BJ (cell line): ENCODE measurements at places on chromosomes 7 and 10.

DNA sequence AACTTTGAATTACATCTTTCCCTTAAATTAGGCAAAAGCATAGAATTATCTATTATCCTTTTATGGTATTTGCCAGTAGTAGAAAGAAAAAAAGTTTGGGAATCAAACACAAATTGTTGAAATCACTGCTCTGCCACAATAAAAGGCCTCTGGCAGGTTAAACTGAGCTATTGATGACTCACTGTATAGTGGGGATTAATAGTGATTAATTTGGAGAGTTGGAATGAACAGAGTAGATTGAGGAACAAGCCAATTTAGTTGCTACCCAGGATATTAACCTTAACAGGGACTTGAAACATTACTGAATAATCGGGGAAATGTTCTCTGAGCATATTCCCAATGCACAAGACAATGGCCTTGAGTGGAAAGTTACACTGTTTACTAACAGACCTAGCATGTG lies 33.1 kb downstream of the MASTL start:
- no peak for DNase-seq

GRCh38 chr10:8927705-8928104 lies 873.2 kb downstream of the GATA3 start:
- DNase-seq, result no peak

DNA sequence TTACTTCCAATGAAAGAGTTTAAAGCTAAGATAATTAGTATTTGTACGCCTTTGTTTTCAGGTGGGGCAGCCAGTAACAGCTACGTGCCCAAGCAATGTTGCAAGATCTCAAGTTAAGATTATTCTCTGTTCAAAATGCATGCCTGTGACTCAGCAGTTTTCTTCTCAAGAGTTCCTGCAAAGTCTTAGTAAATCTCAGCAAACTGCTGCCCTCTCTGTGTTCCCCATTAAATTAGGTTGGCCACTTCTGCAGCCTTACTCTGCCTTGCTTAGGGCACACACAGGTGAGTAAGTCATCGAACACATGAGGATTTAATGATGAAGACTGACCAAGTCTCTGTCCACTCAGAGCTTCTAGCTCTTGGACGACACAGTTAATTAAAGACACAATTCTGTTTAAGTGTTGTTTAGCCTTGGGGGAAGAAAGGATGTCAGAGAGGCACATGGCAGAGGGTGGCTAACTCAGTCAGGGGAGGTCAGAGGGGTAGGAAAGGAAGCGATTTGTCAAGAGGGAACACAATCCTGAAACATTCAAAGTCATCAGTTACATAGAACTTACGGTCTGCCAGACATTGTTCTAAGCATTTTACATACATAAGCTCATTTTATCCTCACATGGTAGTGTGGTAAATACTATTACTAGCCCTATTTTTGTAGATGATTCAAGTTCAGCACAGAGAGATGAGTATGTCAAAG lies 20.2 kb upstream of the SLC35G1 start:
- no peak for DNase-seq

- no peak for DNase-seq
Observed at GRCh38 chr7:30996256-30996655, 32.5 kb downstream of the GHRHR start.

GRCh38 chr10:90872648-90873020 lies 860 bp downstream of the RPP30 start:
- no peak for DNase-seq

DNA sequence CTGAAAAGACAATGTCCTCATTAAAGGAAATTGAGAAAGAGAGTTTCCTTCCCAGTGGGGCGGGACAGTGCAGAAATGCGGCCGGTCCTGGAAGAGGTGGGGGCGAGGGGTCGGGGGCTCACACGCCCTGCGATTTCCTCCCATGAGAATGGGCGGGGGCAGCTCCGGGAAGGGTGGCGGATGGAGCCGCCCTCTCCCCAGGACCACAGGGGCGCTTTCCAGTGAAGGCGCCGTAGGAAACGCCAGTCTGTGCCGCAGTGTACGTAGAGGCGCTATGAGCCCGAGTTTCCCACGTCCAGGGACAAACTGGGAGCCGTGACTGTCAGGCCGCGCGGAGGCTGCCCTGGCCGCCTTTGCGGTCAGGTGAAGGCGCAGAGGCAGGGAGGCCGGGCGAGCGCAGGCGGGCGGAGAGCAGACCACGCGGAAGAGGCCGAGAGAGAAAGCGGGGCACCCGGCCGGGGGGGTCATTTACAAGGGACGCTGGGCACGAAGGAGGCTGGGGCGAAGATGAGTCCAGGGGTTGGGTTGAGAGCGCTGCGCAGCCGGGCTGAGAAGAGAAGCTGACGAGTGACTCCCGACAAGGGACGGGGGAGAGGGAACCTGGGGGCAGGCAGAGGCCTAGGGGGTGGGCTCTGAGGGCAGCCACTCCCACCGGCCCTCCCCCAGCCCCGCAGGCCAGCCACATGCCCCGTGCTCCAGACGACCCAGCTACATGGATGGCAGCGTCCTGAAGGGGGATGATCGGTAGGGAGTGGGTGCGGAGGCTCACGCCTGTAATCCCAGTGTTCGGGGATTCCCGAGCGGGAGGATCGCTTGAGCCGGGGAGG lies 45.0 kb downstream of the ALOX5 start:
- no peak for DNase-seq

GRCh38 chr10:11563936-11564335 lies 47.5 kb downstream of the USP6NL start:
- DNase-seq, result no peak

DNA sequence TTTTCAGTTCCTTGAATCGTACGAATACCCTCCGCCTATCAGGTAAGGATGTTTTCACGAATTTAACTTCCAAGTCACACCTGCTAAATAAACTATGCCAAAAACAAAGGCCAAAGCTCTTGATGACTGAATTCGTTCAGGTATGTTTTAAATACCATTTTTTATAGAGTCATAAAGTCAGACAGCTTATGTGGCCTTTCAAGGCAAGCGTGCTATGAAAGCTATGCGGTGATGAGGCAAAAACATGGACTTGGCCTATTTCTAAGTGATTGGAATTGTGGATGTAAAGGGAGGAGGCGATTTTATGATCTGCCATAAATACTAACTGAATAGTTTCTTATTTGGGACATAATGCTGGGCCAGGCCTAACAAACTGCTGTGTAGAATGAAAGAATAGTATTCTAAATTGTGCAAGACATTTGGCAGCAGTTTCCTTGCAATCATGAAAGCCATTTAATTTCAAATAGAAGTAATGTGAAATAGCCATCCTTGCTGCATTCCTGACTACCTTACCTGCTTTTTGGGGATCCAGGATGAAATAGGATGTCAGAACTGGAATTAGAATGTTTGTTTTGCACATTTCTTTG lies 14.0 kb downstream of the SLC39A12 start:
- DNase-seq, result no peak

GRCh38 chr7:87886875-87887274 lies 10.6 kb downstream of the DBF4 start:
- DNase-seq, result no peak

GRCh38 chr10:109183366-109183765 lies 739.9 kb downstream of the XPNPEP1 start:
- no peak for DNase-seq

- no peak for DNase-seq
Observed at GRCh38 chr10:99977916-99978315, 31.8 kb downstream of the DNMBP start.

DNA sequence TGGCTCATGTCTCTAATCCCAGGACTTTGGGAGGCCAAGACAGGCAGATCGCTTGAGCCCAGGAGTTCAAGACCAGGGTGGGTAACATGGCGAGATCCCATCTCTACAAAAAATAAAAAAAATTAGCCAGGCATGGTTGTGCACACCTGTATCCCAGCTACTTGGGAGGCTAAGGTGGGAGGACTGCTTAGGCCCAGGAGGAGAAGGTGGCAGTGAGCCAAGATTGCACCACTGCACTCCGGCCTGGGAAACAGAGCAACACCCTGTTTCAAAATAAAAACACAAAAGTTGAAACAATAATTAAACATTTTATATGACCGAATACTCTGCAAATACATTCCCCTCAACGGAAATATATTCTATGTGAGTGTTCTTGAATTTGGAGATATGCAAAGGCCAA lies 40.3 kb downstream of the JMJD1C start:
- no peak for DNase-seq
